NCI-H1694 (cell line): ENCODE measurements at places on chromosomes 5 and 9.

DNA sequence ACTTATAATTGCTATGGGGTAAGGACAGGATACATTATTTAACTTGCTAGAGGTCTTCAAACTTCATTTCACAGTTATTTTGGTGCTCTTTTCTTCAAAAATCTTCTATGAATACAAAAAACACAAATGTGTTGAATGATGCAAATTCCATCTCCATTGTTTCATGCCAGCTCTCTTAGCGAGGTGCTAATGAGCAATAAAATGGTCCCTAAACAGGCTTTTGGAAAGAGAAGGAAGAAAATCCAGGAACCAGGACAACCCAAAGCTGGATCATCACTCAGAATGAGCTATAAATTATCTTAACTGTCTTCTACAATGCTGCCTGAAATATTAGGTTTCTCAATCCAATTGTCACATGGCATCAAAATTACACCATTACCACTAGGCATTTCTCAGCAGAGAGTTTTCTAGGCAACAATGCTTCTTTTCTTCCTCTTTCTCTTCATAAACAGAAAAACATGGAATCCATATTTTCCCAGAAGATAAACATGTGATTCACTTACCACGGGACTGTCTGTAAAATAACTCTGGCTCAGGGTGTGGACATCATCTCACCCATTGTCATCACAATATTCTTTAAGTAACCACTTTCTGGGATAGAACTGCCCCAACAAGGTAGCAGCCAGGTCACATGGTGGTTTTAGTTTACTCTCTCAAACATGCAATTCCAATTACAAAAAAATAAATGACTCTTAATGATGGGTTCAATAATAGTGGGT is 249.4 kb downstream of the NPR3 start:
- DNase-seq, result no peak

DNA sequence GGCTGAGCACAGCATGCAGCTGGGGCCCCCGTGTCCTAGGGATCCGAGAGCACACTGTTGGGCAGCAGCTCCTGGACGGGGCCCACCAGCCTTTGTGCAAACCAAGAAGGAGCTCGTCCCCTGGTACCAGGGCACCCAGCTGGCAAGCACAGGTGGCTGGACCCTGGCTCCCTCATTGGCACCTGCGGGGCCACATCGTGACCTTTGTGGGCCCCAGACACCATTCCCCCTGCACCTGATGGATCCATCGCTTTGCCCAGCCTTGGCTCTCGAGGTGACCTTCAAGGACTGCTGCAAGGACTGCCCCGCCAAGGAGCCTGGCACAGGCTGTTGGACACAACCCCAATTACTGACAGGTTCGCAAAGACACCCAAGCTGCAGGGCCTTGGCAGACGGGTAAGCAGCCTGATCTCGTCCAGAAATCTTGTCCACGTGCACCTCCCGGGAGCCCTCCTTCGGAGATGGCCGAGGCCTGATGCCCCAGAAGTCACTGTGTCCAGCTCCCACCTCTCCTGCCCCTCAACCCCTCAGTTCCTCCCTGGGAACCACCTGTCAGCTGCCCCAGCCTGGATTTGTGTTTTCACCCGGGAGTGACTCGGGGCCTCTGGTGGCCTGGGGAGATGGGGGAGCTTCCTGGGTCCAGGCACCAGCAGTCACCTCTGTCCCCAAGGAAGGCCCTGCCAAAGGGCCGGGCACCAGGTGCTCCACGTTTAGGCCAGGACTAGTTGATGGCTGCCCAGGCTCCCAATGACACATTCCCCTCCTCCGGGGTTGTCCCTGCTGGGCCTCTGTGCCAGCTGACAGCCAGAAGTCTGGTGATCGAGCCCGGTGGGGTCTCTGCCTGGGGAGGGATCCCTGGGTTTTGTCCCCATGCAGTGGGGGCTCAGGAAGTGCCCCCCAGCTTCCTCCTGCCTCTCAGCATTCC is 137.1 kb upstream of the PPP1R26 start:
- no peak for DNase-seq

DNA sequence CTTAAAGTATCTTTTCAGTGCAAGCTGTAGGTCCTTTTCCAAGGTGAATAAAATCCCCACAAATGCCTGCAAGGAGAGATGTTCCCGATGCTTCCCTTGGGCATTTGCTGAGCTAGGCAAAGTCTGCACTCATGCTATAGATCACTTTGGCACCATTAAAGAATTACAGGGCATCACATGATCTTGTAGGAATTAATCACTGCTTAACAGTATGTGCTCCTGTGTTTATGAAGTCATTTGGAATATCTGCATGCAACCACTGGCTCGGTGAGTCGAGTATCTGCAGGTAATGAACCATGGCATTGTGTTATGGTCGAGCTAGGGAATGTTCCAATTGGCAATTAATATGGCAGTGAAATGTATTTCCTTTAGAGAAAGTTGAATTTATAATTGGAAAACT is 615.1 kb downstream of the TLE1 start:
- no peak for DNase-seq

DNA sequence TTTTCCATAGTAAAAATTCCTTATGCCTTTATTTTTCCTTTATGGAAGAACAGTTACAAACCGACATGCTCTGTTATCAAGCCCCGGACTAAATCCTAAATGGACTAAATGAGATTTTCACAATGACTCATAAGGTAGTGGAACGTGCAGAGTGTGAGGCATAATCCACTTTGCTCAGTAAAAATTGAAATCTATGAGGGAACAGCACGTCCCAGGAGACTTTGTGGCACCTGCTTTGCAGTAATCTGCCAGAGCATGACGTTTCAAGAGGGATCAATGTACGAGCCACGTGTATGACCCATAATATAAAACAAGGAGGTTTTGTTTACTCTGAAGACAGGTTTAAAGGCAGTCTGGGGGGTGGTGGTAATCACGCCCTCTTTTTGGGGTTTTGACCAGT is 83.8 kb upstream of the GNA14 start:
- DNase-seq, result no peak

DNA sequence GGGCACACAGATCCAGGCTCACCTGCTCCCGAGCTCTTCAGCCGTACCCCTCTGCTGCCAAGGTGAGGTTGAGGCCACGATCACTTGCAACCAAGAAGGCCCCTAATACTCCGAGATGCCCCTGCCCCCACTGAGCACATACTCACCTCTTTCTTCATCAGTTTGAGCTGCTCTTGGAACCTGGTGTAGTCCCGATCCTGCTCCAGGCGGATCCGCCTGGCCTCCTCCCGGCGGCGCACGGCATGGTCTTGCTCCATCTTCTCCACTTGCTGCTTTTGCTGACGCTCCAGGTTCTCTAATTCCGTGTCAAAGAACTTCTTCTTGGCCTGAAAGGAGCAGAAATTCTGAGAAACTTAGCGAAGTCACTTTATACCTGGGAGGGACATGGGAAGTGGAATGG is 75.7 kb upstream of the FBXW11 start:
- DNase-seq, result no peak

- DNase-seq, result no peak
These were observed 14.7 kb downstream of the MTAP start for GRCh38 chr9:21817176-21817575.

DNA sequence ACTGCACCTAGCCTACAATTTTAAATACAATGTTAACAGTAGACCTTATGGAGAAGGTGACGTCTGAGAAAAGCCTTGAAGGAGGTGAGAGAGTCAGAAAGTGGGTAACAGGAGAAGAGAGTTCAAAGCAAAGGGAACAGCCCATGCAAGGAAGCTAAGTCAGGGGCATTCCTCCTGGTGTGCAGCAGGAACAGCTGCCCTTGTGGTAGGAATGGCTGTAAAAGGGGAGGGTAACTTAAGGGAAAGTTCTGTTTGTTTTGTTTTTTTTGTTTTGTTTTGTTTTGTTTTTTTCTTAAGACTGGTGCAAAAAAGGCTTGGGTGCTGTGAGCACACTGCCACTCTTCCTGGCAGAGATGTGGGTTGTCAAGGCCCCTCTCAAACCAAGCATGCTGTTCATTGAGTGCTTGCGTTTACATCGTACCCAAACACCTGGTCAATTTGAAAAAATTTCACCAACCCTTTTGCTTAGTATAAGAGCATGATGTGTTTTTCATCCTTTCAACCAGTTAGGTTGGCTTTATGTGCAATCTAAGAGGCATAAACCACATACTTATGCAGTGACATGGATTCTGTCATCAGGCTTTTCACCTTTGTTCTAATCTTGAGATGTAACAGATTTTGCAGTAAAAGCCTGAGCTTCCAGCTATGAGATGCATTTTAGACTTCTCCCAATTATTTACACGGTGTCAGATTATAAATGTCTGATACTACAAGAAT is 279.7 kb downstream of the GLIS3 start:
- DNase-seq, result no peak

DNA sequence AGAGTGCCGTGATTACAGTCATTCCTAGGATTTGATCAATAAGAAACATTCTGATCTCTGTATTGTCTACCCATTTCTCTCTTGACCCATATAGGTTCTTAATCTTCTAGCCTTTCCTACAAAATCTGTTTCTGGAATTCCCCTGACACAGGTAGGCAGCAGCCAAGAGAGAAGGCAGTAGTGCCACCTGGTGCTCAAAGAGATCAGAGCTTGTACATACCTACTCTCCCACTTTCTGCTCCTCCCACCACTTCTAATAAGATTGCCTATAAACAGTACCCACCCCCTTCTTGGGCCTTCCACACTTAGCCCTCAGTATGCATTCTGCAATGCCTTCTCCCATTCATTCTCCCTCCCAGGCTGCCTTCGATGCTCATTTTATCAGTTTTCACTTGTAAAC is 117.4 kb upstream of the RORB start:
- DNase-seq, result no peak

DNA sequence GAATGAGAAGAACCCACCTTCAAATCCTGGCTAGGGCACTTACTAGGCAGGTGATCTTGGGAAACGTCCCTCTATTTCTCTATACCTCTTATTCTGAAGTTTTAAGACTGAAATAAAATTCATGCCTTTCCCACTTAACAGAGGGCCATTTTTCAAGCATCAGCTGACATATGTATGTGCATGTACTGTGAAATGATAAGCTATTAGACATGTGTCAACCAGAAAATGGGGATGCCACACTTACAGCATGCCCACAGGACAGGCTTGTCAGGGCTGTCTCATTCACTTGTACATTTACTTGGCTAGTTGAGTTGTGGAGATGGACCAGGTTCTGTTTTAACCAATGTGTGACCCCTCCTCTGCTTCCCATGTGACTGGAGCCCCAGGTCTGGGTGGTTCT is 78.5 kb downstream of the C9orf152 start:
- no peak for DNase-seq

- DNase-seq, result no peak
These were observed 74.3 kb downstream of the KIAA0825 start for GRCh38 chr5:94544031-94544650.

DNA sequence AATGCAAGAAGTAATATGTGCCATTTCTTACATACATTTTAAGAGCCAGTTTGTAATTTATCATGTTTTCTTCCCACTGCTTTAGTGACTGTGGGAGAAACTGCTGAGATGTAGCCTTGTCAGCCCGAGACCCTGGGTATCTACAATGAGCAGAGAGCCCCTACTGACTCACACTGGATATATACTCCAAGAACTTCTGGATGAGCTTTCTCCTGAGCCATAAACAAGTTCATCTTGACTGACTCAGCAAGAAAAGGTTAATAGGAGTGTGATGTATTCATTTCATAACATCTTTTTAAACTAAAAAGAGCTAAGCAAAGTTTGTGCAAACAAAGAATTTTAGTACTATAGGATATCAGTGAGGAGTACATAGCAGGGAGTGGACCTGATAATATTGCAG is 182.5 kb downstream of the EDIL3 start:
- no peak for DNase-seq

GRCh38 chr9:99054581-99054980 is 50.3 kb upstream of the TGFBR1 start:
- DNase-seq, result no peak

- DNase-seq, result no peak
These were observed 185.0 kb upstream of the ELL2 start for GRCh38 chr5:96146675-96147074.

DNA sequence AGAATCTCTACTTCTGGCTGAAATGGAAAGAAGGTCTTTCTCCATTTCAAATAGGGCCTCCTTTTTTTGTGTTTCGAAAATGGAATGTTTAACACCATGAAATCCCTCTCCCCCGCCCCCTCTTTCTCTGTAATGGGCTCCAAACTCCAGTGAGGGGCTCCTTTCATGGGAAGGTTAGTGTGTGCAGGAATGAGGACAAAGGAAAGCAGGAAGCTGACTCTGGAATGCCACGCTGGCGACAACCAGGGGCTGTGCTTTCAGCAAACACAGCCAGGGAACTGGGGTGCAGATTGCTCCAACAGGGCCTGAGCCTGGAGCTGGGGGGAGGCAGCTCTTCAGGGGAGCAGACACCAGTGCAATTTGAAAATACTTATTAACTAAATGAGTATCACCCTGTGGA is 82.8 kb downstream of the CRB2 start:
- no peak for DNase-seq

GRCh38 chr5:147485814-147486213 is 24.1 kb downstream of the DPYSL3 start:
- no peak for DNase-seq

DNA sequence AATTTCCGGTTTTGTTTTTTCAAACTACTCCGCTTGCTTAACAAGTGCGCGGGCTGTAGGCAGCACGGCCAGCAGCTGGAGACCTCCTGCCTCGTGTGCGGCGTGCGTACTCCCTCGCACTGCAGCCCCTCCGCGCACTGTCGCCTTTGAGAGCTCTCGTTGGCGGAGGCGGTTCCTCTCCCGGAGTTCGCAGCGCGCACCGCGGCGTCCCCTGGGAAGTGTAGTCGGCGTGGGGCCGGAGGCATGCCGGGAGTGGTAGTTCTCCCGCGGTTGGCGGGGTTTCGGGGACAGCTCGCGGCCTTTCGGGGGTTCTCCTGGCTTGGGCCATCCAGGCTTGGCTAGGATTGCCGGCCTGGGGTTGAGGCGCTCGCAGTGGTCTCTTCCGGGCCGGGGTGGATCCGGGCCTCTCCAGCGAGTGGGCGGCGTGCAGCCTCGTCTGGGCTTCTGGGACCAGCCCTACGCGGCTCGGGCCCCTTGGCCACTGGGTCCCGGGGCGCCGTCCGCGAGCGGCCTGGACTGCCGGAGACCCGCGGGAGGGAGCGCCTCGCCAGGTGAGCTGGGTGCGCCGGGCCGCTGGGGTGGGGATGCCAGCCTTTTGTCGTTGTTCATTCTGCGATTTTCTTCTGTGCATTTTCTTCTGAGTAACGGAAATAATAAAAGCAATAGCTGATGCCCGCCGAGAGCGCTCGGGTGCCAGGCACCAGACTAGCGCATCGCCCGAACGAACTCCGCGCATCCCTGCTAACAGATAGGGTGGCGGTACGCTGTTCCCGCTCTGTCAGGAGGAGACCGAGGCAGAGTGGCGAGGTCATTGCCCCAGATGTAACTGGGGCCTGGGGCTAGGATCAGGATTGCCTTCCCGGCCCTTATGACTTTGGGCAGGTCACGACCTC is at the start of gene ZNF354C:
Gene ZNF354C (plus strand): TSS at position 258 of the 893 bp plus-strand sequence. CDS start 1,696 bp downstream, outside the sequence.
- DNase-seq, result no peak

GRCh38 chr5:12910641-12911040 is 1006.4 kb upstream of the CTNND2 start:
- no peak for DNase-seq

GRCh38 chr9:122331523-122331927 is 39.3 kb upstream of the PTGS1 start:
- DNase-seq, result no peak

GRCh38 chr5:102860035-102860434 is 104.9 kb downstream of the PAM start:
- no peak for DNase-seq
